Sigmoid colon (tissue), 7 donors: ENCODE measurements at places on chromosomes 12 and 14. TPM values are rescaled to one million over a fixed set of nuclear protein-coding genes. Genes with fewer than 3 reads are reported as not detected.

The PZP gene
- total RNA-seq, result not detected

The LRRC43 gene
- 0.54 TPM for total RNA-seq

The KSR2 gene
- total RNA-seq, result 0.36 TPM

The ALX1 gene
- not detected for total RNA-seq

The AMHR2 gene
- not detected for total RNA-seq
